ENCODE measurements at places on chromosomes 3 and 15.
A peak's percentile ranks its signal among the peaks of the same experiment; 100 is the strongest.

GRCh38 chr3:117126946-117127546 lies 417.5 kb downstream of the TUSC7 start:
- DNase-seq, result peak; percentile 1

DNA sequence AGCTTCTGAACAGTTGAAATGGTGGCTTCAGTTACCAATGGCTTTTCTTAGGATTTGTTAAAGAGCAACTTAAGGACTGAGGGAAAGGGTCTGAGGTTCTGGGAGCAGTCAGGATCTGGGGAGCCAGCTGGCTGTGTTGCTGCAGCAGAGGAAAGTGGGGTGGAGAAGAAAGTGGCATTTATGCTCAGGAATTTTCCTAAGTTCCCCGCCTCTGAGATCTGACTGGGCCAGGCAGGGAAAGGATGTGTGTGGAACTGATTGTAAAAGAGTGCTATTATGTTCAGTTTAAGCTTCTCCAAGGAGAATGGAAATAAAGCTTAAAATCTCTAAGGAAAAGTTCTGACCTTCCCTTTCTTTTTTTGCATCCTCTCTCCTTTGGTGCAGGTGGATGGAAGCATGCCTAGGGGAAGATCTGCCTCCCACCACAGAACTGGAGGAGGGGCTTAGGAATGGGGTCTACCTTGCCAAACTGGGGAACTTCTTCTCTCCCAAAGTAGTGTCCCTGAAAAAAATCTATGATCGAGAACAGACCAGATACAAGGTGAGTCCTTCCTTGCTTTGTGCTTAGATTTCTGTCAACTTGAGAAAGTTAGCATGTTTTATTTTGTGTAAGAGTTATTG lies 37.8 kb downstream of the IQGAP1 start:
- no peak for DNase-seq

DNA sequence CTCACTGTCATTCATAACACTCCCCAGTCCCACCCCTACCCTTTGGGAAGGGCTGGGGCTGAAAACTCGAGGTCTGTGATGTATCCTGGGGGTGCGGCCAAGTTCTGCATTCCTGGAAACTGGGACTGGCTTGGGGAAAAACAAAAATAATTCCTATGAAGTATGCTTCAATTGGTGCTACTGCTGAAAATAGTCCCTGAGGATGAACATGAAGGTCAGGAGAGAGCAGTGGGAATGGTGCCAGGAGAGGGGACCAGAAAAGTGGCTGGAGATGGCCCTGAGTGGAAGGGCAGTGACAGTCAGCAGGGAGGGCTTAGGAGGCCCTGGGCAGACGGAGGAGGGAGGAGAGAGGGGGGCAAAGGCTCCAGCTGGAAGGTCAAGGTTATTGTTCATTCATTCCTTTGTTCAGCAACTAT lies 4.8 kb upstream of the ISLR start:
- no peak for DNase-seq

DNA sequence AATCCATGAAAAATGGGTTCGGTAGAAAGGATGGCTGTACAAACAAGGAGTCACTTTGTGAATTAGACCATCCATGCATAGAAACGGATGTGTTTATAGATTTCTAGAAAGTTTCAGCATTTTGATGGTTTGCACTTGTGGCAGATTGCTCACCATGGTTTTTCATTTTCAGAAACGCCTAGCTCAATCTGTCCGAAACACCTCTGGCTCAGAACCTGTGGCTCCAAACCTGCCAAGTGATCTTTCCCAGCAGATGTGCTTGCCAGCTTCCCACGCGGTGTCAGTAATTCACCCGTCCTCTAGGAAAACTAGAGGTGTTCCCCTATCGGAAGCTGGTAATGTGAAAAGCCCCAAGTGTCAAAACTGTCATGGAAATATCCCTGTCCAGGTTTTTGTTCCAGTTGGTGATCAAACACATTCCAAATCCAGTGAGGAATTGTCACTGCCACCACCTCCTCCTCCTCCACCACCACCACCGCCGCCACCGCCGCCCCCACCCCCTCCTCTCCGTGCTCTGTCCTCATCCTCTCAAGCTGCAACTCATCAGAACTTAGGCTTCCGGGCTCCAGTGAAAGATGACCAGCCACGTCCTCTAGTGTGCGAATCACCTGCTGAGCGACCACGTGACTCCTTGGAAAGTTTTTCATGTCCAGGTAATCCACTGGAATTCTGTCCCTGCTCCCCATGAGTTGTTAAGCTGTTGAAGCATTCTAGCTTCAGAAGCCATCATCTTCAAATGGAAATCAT lies 21.2 kb downstream of the WHAMM start:
- DNase-seq, result no peak

- no peak for DNase-seq
These were observed 749.5 kb downstream of the ROBO1 start for GRCh38 chr3:79018265-79018664.

GRCh38 chr15:91803260-91803659 lies 50.2 kb upstream of the SLCO3A1 start:
- DNase-seq, result no peak

GRCh38 chr3:101256511-101256910 lies 63.9 kb downstream of the IMPG2 start:
- no peak for DNase-seq

- no peak for DNase-seq
These were observed 72.6 kb downstream of the SETD5 start for GRCh38 chr3:9469986-9470385.

GRCh38 chr3:123449102-123449996 lies 459 bp upstream of the ADCY5 start:
- DNase-seq, result peak; percentile 62

DNA sequence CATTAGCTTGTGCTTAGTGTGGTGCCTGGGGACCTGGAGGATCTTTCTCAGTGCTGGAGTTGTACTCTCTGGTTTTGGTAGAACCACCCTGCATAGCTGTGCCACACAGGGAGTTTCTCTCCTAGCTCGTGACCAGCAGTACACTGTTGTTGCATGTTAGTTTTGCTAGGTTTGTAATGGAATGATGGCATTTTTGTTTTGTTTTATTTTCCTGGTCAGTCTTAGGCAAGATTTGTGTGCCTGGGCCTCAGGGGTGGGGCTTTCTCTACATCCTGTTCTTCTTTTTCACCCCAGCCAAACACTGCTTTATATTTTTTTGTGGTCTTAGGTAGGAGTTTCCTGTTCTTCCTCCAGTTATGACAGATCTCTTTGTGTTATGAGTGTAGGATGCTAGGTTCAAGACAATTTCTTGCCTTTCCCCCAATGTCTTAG lies 534.5 kb upstream of the KCNMB2 start:
- no peak for DNase-seq

DNA sequence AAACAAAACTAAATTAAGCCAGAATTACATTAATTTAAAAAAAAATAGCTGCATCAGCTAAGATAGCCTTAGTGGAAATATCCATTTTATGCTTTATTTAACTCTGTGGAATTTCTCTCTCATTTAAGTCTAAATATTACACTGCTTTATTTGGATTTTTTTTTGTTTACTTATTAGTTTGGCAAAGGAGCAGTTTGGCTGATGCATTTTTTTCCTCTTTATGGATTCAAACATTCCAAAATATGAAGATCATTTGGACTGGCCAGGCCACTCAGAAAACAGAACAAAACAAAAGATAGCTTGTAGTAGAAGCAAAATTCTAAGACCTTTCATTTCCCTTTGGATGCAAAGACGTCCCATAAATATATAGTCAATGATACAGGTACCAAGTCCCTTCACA lies 707.3 kb upstream of the UBE2E2 start:
- DNase-seq, result no peak

DNA sequence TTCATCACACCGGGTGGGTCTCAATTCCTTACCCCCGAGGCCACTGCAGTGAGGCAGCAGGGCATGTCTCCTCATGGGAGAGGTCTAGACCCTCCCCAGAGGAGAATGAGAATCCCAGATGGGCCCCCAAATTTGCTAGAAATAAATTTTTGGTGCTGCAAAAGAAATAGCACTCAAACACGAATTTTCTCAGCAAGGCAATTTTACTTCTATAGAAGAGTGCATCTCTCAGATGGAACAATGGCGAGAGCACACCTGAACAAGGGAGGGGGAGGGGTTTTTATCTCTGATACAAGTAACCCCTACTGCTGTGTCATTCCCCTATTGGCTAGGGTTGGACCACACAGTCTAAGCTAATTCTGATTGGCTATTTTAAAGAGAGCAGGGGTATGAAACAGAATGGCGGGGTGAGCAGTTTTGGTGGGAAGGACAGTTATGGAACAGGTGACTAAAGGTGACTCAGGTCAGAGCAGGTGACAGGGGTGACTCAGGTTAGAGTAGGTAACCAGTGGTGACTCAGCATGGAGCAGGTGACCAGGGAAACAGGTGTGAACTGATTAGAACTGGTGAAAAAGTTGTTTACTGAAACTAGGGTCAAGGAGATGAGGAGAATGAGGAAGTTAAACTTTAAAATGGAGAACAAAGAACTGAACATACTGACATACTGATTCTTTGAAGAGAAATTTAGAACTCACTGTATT lies 93.0 kb upstream of the WNT7A start:
- no peak for DNase-seq

GRCh38 chr15:24899367-24899766 lies 55.4 kb upstream of the SNRPN start:
- DNase-seq, result no peak

GRCh38 chr3:32569540-32570420 lies 878 bp downstream of the DYNC1LI1 start:
- DNase-seq, result peak; percentile 85

- DNase-seq, result no peak
These were observed 1093.6 kb upstream of the ALCAM start for GRCh38 chr3:104273046-104273649.

DNA sequence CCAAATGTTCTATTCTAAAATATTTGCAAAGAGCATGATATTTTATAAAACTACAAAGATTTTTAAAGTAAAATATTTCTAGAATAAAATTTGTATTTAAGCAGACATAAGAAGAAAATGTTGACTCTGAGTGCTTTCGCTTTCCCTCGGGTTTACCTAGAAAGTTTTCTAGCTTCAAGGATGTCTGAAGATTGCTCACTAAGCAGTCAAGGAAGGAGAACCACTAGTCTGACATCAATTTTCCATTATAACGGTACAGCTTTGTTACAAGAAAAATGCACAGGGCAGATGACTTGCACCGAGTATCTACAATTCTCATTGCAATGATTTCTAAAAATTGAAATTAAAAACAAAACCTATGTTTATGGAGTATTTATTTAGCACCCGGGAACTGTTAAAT lies 14.2 kb downstream of the GPR15 start:
- no peak for DNase-seq

DNA sequence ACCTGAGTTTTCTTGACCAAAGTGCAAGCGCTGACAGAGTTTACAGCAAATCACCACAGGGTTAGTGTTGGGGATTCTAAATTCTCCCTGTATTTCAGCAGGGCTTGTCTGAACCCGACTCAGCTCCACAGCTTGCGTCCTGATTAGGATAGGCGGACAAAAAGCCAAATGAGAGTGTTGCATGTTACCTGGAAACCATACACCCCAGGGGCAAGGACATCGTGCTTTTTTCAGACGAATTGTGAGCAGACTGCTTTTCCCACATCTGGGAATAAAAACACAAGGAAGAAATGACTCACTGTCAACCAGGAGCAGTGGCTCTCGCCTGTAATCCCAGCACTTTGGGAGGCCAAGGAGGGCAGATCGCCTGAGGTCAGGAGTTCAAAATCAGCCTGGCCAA lies 3.0 kb downstream of the DZIP1L start:
- no peak for DNase-seq

- no peak for DNase-seq
These were observed 184.1 kb downstream of the ZIC4 start for GRCh38 chr3:147222291-147222690.

GRCh38 chr3:160049565-160049964 lies 60.9 kb downstream of the IL12A start:
- DNase-seq, result no peak
